ENCODE measurements at places on chromosomes 7 and 10.

DNA sequence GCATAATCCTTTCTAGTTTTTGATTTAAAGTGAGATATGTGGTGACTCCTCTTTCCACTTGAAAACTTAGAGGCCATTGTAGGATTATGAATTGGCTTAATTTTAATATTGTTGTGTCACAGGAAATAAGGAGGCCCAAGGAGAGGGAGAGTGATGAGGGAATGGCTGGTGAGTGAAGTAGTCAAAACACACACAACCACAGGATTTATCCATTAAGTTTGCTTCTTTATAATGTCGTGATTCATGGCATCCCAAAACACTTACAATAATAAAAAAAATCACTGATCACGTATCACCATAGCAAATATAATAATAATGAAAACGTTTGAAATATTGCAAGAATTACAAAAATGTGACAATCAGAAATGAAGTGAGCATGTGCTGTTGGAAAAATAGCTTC lies 1215.5 kb upstream of the LRRTM3 start:
- no peak for DNase-seq

- DNase-seq: no peak
Observed at GRCh38 chr10:122510736-122511135, 49.4 kb downstream of the HTRA1 start.

DNA sequence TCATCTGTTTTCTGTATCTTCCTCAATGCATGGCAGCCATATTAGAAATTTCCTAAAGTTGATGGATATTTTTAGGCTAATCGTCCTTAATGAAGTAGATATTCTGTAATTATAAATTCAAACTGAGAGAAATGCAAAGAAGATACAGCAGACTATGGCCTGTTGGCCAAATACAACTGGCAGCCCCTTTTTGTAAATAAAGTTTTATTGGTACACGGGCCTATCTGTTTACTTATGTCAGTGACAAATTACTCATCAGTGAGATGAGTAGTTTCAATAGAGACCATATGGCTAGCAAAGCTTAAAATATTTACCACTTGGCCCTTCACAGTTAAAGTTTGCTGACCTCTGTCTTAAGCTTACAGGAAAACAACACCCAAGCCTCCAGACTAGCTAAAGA lies 112.3 kb downstream of the HTR7 start:
- no peak for DNase-seq

- no peak for DNase-seq
Observed at GRCh38 chr10:48634984-48635557, 30.2 kb upstream of the ARHGAP22 start.

DNA sequence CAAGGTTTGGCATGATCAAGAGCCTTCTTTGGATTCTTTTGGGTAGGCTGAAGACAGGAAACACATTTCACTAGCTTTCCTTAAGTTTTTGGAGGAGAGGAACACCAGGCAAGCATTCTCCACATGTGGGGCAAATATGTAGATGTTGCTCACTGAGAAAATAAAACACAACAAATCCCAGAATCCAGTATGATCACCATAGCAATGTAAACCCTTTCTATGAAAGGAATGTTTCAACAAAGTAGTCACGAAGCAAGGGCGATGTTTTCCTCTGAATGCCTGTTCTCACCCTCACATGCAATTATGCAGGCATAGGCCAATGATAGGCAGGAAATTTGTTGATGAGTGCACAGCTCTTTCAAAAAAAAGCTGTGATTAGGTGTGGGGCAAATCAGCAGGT lies 20.5 kb upstream of the CEP41 start:
- no peak for DNase-seq

GRCh38 chr10:47336387-47337134 lies 11.6 kb upstream of the RBP3 start:
- no peak for DNase-seq

DNA sequence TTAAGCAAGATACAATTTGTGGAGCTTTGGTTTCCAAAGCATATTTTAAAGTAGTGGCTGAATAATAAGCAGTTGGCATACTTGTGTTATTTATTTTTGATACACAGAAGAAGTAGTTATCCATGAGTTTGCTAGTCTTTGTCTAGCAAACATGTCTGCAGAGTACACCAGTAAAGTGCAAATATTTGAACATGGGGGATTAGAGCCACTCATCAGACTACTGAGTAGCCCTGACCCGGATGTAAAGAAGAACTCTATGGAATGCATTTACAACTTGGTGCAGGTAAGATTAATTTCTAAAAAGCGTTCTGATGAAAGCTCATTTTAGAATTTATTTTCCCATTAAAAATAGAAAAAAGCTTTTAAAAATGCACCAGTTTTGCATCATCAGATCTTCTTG lies 31.4 kb downstream of the ARMC3 start:
- DNase-seq: no peak

DNA sequence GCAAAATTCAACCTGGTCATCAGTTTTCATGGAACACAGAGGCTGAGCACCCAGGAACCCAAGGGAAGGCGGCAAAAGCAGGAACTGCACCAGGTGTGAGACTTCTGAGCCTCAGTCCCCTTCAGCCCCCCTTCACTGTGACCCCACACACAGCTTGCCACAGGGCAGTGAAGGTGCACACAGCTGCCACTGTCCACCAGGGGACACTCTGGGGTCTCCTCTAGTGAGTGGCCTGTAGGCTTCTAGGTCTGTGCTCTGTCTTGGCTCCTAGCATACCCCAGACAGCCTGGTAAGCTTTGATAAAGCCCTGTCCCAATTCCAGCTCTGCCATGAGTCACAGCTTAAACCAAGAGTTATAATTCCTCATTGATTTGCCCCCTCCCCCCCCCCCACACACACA lies 12.1 kb downstream of the KCNH2 start:
- no peak for DNase-seq

DNA sequence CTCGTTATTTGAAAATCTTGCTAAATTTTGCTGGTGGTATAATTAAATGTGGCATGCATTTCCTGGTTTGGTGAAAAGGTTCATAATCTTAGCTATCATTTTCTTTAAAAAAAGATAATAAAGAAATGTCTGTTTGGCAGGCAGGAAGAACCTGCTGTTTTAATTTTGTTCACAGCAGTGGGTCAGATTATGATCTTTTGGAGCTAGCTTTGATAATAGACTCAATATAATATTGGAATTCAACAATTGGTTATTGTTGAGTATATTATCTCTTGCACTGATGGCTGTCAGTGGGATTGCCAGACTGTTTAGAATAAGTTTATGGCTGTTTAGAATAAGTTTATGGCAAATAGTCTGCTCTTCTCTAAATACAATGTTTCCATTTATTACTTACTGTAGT lies 35.1 kb downstream of the MXI1 start:
- DNase-seq: no peak

- no peak for DNase-seq
Observed at GRCh38 chr7:113664867-113665266, 253.9 kb downstream of the PPP1R3A start.

GRCh38 chr10:126146771-126147170 lies 241.5 kb downstream of the ADAM12 start:
- DNase-seq: no peak

DNA sequence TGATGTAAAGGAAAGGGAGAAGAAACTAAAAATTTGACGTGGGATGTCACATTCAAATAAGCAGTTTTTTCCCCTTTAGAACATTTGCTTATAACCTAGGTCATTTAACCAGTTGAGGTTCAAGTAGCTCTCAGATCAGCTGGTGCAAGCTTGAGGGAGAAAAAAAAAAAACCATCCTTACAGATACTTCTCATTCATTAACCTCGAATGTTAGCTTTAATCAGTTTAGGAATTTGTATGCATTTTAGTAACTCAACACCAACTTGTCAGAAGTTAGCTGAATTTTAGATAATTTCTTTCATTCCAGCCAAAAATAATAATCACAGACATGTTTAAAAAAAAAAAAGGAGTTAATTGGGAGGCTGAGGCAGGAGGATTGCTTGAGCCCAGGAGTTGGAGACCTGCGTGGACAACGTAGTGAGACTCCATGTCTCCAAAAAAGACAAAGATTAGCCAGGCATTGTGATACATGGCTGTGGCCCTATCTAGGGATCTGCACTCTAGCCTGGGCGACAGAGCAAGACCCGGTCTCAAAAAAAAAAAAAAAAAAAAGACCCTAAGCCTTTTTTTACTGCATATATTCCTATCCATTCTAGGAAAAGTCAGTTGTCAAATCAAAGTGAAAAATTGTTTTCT lies 46.2 kb downstream of the BMPR1A start:
- DNase-seq: no peak

- no peak for DNase-seq
Observed at GRCh38 chr7:43697690-43698089, 31.6 kb downstream of the COA1 start.

DNA sequence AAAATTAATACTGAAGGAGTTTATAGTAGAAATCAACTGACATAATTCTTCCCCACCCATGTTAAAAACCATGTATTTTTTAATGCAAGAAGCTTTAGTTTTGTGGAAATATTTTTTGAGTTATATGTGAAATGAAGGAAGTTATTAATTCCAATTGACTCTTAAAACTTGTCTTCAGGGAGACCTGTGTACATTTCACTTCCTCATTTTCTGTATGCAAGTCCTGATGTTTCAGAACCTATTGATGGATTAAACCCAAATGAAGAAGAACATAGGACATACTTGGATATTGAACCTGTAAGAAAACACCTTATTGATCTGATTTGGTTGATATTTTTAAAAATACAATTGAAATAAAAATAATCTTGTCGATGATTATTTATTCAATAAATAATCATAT lies 33.3 kb downstream of the CD36 start:
- no peak for DNase-seq

DNA sequence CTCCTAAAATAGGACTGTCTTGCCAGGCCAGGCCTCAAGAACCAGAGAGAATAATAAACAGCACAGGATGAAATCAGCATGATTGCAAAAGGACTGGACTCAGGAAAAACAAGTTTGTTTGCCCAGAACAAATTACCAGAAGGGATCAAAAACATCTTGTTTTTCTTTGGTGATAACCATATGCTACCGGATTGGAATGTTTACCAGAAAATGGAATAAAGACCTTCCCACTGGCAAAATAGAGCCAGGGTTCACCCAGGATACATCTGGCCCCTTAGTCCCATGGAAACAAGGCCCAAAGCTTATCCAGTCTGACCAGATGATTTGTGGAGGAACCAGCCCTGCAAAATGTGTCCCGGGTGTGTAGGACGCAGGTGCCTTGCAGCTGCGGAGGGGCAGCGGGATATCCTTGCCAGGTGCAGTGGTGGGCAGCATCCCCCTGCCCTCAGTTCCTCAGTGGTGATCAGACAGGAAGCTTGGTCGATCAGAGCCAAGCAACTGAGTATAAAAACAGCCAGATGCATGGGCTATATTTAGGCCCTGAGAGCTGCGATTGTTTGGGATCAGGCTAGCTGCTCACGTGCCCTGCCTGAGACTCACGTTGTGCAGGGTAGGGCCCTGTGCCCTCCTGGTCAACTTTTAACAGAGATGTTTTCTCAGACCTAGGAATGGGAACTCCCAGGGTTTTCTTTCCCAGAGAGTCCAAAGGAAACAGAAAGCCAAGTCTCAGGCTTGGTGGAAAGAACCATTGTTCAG lies 4.6 kb upstream of the ZNF22 start:
- DNase-seq: no peak

- no peak for DNase-seq
Observed at GRCh38 chr7:100824499-100825214, 2.7 kb downstream of the EPHB4 start.

GRCh38 chr10:7306147-7306546 lies 104.7 kb downstream of the SFMBT2 start:
- DNase-seq: no peak

DNA sequence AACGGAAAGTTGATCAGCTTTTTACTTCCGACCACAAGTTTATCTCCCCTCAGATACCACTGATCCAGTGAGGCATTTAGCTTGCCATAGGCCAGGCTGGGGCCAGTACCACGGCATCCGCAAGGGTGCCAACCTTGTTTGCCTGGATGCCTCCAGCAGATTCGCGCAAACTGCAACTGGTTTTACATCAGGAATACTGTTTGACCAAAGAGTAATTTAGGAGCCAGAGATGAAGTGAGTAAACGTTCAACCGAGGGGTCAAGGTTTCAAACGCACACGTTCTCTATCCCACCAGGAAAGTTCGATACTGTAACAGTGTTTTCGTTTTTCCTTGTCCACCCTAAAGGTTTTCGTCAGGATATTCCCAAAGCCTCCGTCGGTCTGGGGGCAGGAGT lies 266 bp upstream of the MDFIC start:
- no peak for DNase-seq

- DNase-seq: no peak
Observed at GRCh38 chr7:38321967-38322366, 48.5 kb upstream of the TARP start.

DNA sequence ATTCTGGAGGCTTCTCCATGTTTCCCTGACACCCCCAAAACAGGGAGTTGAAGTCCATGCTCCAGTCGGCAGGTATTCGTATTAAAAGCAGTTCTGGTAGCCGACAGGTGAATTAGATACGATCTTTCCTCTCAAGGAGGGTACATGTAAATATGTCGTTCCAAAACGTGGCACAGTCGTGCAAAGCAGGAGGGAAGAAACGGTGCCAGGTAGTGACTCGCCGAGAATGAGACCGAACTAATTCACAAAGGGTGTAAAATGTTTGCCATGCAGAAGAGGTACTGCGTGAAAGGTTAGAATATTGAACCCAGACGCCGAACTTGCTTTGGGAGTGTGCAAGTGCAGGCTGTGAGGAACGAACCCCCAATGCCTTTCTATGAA lies 483 bp downstream of the EDRF1 start:
- no peak for DNase-seq

DNA sequence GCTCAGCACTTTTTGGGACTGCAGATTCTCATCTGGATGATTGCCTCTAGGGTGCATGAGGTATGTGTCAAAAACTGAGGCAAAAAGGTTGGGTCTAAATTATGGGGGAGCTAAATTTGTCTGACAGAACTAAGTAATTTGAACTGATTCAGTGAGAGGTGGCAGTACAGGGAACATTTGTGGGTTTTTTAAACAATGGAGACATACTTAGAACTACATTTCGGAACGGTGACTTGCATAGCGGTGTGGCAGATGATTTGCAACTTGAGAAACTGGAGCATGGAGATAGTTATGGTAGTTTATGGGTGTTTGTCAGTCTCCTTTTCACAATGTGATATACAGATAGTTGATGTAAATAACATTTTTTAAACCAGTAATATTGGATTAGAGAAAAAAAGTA lies 14.6 kb downstream of the TBC1D12 start:
- no peak for DNase-seq

DNA sequence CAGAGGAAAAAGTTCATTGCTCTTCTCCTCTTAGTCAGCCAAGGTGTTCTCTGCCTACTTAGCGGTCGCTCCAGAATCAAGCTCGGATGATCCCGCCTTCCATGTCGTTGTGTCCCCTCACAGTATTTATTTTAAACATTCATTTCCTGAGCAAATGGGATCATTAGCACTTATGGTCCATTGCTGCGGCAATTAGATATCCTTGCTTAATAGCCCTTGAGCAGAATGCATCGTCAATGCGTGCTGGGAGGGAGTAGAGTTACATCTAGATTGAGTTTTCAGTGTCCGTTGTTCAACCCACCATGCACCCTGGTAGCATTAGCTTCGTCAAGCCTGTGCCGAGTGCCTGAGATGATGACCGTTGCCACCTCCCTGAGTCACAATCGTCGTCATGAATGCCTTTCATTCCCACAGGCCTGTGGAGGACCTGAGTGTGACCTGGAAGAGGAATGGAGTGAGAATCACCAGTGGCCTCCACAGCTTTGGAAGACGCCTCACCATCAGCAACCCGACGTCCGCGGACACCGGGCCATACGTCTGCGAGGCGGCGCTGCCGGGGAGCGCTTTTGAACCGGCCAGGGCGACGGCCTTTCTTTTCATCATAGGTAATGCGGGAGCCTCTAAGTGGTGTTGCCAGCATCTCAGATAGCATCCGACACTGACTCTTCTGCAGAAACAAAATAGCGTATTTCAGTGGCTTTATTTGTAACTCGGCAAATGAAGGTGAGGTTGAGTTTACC lies 650.4 kb downstream of the SDK1 start:
- no peak for DNase-seq
